ENCODE measurements at places on chromosomes 3 and 15.

DNA sequence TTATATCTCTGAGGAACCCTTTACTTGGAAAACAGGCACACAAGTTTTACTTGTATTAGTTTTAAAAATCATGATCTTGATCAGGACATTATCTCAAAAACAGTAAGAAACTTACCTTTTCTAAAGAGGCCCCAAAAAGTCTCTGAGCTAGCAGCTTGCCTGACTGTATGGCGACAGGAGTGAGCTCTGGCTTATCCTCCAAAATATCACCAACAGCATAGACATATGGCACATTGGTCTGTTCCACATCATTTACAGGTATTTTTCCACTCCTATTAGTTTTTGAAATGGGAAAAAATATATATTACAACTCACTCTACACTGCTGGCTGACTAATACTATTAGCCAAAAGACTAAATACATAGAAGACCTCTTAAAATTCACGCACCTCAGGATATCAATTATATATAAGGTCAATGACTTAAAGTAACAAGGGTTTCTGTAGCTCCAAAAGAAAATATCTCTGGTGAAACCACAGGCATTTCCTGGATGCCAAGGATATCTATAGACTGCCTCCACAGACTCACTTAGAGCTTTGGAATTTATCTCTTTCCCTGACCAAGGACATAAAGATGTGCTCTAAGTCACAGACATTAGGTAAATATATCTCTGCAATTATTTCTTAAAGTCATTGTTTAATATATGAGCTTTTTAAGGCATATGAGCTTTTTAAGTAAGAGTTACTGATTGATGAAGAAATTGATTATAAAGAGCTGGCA lies 33.1 kb downstream of the TXNRD3 start:
- DNase-seq, result peak; percentile 79

DNA sequence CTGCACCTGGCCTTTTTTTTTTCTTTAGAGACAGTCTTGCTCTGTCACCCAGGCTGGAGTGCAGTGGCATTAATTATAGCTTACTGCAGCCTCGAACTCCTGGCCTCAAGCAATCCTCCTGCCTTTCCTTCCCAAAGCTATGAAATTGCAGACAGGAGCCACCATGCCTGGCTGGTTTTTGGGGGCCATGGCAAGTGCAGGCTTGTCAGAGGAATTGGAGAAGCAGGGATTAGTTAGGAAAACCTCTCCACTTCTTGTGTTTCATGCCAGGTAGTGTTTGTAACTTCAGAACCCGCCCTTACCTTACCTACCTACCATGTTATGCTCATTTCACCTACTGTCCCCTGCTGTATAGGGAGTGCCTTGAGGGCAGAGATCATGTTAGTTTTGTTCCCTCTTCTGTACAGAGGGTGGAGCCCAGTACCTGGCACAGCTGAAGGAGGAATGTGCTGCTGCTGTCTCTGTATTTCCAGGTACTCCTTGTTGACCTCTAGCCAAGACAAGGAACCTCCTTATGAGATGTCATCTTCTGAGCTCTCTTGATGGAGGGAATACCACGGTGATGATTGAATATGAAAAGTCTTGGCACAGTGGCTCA lies 43.8 kb downstream of the TRAK1 start:
- no peak for DNase-seq

GRCh38 chr3:58102976-58103451 lies 94.8 kb downstream of the FLNB start:
- DNase-seq, result peak; percentile 35

GRCh38 chr15:88792342-88793282 lies 10.6 kb upstream of the ACAN start:
- no peak for DNase-seq

- peak; percentile 19 for DNase-seq
These were observed 9.7 kb downstream of the MYH15 start for GRCh38 chr3:108500728-108501127.

- DNase-seq, result no peak
These were observed 65.1 kb downstream of the PIK3CB start for GRCh38 chr3:138769616-138770015.

DNA sequence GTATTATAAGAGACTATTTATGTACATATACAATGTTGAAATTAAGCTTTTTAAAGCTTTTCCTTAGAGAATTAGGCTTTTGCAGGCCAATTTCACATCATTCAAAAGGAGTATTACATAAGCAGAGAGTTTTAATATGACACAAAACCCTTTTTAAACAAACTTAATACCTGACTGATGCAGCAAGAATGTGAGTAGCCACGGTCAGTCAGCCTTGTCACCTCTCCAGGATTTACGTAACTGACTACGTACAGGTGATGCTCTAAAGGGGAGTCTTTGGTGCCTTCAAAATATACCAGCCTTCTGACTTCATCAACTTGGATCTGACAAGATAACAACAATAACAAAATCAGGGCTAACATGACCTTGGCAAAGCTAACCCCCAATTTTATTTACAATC lies 44.2 kb upstream of the IGDCC4 start:
- DNase-seq, result no peak

- no peak for DNase-seq
These were observed 731.4 kb downstream of the PLOD2 start for GRCh38 chr3:145429546-145429945.

DNA sequence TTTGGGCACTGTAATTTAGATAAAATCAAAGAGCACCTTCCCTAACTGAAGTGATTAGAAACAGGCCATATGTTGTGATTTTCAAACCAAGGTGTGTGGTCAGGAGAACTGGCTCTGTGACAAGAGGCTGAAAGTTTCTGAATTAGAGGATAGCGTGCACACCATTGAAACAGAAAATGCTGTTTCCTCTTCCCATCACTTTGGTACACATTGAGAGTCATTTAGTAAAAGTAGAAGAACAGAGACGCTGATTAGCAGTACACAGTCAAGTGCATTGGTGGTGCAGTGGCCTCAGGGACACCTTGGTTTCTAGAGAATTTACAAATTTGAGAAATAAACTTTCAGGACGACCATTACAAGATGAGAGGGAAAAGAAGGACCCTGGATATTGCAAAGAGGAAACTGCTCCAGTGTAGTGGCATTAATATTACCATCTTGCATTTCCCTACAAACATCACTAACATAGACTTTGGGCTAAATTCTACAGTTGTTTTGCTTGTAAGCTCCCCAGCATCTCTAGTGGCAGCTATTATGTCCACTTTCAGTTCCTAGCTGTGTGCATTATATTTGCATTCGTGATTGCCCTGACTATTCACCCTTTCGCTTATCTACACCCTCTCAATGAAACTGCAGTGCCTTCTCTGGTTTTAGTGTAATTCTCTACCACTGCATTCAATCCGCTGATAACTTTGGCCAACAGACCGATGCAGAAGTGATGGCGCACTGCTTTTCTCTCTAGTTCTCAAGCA lies 728.1 kb upstream of the GRM7 start:
- no peak for DNase-seq

GRCh38 chr3:24684506-24685023 lies 189.9 kb upstream of the THRB start:
- DNase-seq, result no peak

All from fibroblast of upper back skin (primary cell).